Activated T-cell treated with anti-CD3 and anti-CD28 coated beads, Interleukin-2, amount 50 U/mL, for 1 hour (primary cell): ENCODE measurements at places on chromosomes 7 and 10.

- peak; percentile 44 for DNase-seq
These were observed 3.1 kb downstream of the PCOLCE start for GRCh38 chr7:100604976-100605911.

DNA sequence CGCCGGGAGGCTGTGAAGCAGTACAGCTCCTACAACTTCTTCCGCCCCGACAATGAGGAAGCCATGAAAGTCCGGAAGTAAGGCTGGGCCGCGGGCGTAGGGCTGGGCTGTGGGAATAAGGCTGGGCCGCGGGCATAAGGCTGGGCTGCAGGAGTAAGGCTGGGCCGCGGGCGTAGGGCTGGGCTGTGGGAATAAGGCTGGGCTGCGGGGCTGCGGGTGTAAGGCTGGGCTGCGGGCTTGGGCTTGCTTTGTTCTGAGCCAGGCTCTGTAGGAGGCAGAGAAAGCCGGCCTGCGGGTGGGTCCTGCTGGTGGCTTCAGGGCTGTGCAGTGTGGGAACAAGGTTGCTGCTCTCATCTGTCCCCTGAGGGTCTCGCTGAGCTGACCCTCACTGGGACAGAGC is 12.5 kb downstream of the PFKFB3 start:
- DNase-seq, result no peak

GRCh38 chr7:46123756-46124343 is 202.8 kb upstream of the IGFBP3 start:
- DNase-seq, result no peak

- DNase-seq, result no peak
These were observed 39.0 kb downstream of the VSTM4 start for GRCh38 chr10:49076319-49076718.

GRCh38 chr10:75211007-75211691 is 553 bp downstream of the VDAC2 start:
- DNase-seq, result no peak

GRCh38 chr7:134478707-134479106 is 19.8 kb upstream of the AKR1B1 start:
- DNase-seq, result no peak

GRCh38 chr7:134196439-134196838 is 69.3 kb downstream of the LRGUK start:
- no peak for DNase-seq

- no peak for DNase-seq
These were observed 89.6 kb downstream of the GALNT17 start for GRCh38 chr7:71221549-71221948.

DNA sequence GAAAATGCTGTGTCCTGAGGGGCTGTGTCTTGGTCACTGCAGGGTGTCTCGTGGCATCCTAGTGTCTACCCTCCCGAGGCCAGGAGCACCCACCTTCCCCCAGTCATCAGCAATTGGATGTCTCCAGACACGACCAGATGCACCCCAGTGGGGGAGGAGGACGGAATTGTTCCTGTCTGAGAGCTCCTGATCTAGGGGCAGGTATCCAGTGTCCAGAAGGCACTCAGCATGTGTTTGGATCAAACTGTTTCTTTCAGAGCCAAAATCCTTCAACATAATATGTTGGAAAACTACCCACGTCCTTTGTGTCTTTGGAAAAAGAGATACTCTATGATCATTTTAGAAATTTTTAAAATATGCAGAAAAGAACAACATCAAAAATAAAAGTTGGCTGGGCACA is 16.9 kb downstream of the PRKRIP1 start:
- no peak for DNase-seq
